ENCODE measurements at places on chromosomes 7 and 10. TPM values are rescaled to one million over a fixed set of nuclear protein-coding genes. Genes with fewer than 3 reads are reported as not detected.
A peak's percentile ranks its signal among the peaks of the same experiment; 100 is the strongest.

EN2 gene
- 0.13 TPM for total RNA-seq

STEAP1 gene
- total RNA-seq, result 4.4 TPM

PLAC9 gene
- total RNA-seq, result 31.4 TPM

DNA sequence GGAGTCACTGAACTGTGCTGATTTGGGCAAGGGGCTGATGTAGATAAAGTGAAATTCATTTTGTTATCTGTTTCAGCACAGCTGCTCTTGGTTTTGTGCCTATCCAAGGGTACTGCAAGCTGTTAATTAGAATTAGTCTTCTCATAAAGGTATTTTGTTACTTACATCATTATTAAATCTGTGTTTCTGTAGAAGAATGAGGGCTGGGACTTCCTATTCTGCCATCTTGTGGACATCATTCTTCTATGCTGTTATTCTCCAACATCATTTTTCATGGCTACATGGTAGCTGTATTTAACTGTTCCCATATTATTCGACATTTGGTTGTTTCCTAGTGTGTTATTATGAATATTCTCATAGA is 76.2 kb upstream of the CCDC71L start:
- H3K27ac ChIP-seq, result no peak overlapping the region
- H3K4me3 ChIP-seq, result no peak overlapping the region
- H3K27me3 ChIP-seq, result no peaks in the 10 kb centered on the region
- H3K4me1 ChIP-seq, result no peaks in the 10 kb centered on the region
- no peaks in the 10 kb centered on the region for H3K36me3 ChIP-seq
- no peak for DNase-seq

DNA sequence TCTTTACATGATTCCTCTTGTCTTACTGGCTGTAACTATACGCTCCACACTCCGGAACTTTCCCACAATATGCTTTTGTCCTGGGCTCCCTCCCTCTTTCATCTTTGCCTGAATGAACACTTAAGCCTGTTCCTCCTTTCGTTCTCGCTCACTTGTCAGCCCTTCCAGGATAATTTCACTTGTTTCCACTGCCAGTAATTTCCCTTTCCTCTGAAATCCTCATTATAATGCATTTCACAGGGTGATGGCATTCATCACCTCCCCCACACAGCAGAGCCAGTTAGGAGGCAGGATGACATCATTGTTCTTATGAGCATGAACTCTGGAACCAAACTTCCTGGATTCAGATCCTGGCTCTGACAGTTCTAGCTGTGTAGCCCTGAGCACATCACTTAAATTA is 372.6 kb downstream of the GPR158 start:
- H3K27ac ChIP-seq, result no peak overlapping the region
- H3K4me1 ChIP-seq, result no peaks in the 10 kb centered on the region
- DNase-seq, result peak; percentile 24
- H3K27me3 ChIP-seq, result no peaks in the 10 kb centered on the region
- H3K4me3 ChIP-seq, result no peak overlapping the region
- no peaks in the 10 kb centered on the region for H3K36me3 ChIP-seq

GRCh38 chr10:118853916-118854315 is 99.1 kb upstream of the CACUL1 start:
- no peak overlapping the region for H3K27ac ChIP-seq
- no peak for DNase-seq
- no peaks in the 10 kb centered on the region for H3K4me1 ChIP-seq
- no peaks in the 10 kb centered on the region for H3K36me3 ChIP-seq
- no peak overlapping the region for H3K4me3 ChIP-seq

IDI2 gene
- not detected for total RNA-seq

- no peak for DNase-seq
- H3K36me3 ChIP-seq, result no peaks in the 10 kb centered on the region
- peaks cover 6% of the 10 kb centered on the region for H3K4me1 ChIP-seq
- no peak overlapping the region for H3K27ac ChIP-seq
- no peaks in the 10 kb centered on the region for H3K27me3 ChIP-seq
Observed at GRCh38 chr7:131683536-131684125, 127.2 kb upstream of the PODXL start.

GRCh38 chr7:66348531-66348930 is 143.4 kb downstream of the TPST1 start:
- DNase-seq, result no peak
- no peak overlapping the region for H3K4me3 ChIP-seq
- H3K27ac ChIP-seq, result no peak overlapping the region
- peaks cover 2% of the 10 kb centered on the region for H3K4me1 ChIP-seq
- no peaks in the 10 kb centered on the region for H3K36me3 ChIP-seq

Data from kidney (tissue), 22 donors.